NCI-H774 (cell line): ENCODE measurements at places on chromosomes 12 and 14.

DNA sequence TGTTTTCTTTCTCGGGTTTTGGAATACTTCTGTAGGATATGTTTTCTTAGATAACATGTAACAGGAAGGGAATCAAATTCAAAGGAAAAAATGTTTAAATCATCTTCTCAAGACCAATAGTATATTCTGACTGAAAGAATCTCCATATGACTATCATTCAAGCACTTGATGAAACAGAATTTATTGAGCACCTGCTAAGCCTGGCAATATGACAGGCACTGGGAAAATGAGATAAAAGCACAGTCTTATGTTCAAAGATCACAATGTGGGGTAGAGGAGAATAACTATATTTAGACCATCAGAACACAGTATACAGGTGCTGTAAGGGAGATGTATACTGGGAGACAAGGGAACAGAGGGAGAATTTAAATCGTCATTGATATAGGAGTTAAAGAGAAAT lies 19.1 kb upstream of the TMEM30B start:
- no peak for DNase-seq

- no peak for DNase-seq
Observed at GRCh38 chr14:52834440-52834842, 43.0 kb upstream of the GNPNAT1 start.

- DNase-seq, result no peak
Observed at GRCh38 chr14:97250931-97251330, 453.7 kb downstream of the VRK1 start.

GRCh38 chr14:51552275-51552674 lies 99.4 kb upstream of the FRMD6 start:
- no peak for DNase-seq

GRCh38 chr14:30710876-30711275 lies 88.8 kb downstream of the SCFD1 start:
- DNase-seq, result no peak

- DNase-seq, result no peak
Observed at GRCh38 chr12:57476162-57476992, 3.3 kb downstream of the ARHGAP9 start.

- no peak for DNase-seq
Observed at GRCh38 chr12:106767954-106768822, 6.3 kb upstream of the RIC8B start.

DNA sequence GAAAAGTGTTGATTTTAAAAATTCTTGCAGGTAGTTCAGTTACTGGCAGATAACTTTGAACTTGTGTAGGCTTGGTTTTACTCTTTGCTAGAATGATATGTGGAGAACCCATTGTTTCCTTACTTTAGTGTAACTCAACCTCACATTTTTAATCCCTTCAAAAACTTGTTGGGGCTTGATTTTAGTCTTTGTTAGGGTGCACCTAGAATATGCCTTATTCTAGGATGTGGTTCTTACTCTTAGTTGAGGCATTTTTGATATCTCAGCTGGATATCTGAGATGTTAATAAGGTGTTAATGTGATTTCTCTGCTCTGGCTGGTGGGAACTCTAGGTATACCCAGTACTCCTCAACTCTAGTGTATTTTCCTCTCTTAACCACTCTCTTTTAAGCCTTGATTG lies 10.0 kb downstream of the MNAT1 start:
- DNase-seq, result no peak

- DNase-seq, result no peak
Observed at GRCh38 chr12:92393504-92393903, 247.9 kb upstream of the BTG1 start.

DNA sequence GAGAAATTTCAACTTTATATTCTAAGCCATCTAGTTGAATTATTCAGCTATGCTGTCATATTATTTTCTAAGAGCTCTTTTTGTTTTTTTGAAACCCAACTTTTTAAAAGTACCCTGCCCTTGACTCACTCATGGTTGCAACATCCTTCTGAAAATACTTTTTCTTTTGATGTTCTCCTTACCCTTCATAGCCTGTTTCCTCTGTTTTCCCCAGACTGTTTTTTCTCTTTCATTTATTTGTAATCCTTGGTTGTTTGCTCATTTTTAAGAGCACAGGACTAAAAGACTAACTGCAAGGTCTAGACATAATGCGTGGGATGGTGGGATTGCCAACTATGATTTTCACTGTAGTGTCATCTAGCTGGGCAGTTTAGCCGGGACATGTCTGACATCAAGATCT lies 21.2 kb upstream of the CDKL1 start:
- DNase-seq, result no peak

GRCh38 chr14:102490456-102490855 lies 19.1 kb downstream of the ANKRD9 start:
- no peak for DNase-seq

DNA sequence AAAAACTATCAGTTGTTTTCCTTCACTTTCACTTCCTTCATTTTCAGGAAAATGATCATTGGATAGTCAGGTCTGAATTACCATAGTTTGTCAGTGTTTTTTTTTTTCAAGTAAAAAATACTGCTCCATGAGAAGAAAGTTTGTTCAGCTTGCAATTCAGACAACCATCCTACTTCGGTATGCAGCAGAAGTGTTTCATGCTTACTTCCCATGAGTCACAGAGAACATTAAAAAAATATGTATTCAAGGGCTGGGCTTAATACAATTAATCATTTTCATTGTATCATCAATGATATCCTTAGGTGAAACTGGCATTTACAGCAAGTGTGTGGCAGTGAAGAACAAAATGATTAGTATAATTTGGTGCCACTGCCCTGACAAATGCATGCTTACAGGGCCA lies 21.6 kb downstream of the PYM1 start:
- no peak for DNase-seq

- DNase-seq, result no peak
Observed at GRCh38 chr14:96832351-96832750, 35.2 kb downstream of the VRK1 start.

GRCh38 chr12:131539381-131539780 lies 171.5 kb upstream of the SFSWAP start:
- DNase-seq, result no peak

DNA sequence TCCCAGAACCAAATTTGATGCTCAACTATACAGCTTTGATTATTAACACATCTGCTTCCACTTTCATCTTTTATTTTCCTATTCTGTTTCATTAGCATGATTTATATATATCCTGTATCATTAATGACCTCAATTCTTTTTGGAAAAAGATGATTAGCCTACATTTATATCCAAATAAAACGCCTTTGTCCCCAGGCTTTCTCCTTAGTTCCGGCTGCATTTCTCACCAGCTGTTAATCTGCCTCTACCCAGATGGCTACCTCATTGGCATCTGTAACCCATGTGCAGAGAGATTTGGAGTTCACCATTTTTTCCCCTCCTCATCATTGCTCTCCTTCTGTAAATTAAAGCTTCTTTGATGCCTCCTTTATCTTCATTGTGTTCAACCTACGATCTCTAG lies 336.8 kb upstream of the RGS6 start:
- no peak for DNase-seq

DNA sequence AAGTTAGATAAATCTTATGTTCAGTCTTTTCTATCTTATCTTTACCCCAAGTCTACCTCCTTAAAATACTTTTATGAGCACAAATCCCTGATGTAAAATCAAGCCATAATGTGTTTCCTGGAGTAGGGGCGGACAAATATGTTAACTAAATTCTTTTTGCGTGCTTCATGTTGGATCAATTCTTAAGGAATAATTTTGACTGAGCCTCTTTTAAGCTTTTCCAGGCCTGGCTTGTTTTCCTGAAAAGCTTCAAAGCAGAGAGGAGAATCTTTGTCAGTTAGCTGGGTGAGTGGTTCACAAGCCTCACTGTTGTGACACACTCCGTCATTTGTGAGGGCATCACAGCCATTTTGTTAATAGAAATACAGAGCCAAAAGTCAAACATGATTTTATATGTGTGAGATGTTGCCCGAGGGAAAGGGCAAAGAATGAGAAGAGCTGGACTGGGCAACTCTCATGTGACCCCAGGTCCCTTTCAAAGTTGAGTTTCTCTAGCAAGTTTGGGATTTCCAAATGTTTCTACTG lies 468.9 kb downstream of the RGS6 start:
- no peak for DNase-seq

DNA sequence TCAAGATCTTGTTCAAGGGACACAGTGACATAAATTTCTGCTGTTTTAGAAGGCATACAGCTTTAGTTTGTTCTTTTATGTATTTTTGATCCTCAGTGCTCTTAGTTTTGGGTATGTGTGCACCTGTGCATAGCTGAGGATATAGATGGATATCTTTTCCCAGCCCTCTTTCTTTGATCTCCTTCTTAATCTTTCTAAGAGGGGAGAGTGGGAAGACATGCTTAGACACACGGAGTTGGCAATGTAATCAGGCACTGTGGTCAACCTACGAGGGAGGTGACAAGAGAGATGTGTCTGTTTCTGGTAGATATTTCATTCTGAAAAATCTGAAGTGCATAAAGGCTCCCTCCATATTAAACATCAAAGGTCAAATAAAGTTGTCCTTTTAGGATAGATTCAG lies 340.6 kb downstream of the TMEM132D start:
- no peak for DNase-seq
